ENCODE measurements at places on chromosomes 4 and X.

DNA sequence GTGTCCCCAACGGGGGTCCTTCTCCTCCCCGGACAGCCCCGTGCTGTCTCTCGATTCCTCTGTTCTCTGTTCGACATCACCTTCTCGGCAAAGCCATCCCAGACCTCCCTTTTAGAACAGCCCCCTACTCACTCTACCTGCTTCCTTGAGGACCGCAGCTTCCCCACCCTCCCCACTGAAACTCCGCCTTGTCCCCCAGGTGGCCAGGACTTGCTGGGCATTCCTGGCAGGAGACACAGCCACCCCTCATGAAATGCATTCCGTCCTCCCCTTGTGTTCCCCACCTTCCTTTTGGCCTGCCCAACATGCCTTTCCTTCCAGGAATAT lies 34.8 kb upstream of the GPR78 start:
- H3K4me3 ChIP-seq: no peak overlapping the region
- H3K27ac ChIP-seq: no peak overlapping the region
- no peak for DNase-seq
- peaks cover 37% of the 10 kb centered on the region for H3K4me1 ChIP-seq
- no peaks in the 10 kb centered on the region for H3K27me3 ChIP-seq

DNA sequence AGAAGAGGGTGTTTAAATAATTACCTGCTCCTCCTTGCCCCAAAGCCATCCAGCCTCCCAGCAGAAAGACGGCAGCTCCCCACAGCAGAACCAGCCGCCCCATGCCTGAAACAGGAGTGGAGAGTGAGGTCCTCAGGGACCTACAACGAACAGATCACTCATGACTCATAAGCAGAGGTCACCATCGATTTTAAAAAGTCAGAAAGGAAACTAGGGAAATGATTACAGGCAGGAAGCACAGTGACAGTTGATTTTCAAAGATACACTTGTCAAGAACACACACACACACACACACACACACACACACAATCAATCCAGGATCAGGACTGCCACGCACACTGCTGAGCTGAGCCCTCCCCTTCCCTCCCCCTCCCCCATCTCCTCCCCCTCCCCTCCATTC lies at the start of gene CRLF2:
CRLF2 (minus strand) TSS at position 118 of the 400 bp plus-strand sequence; CDS start at position 103, 15 bp downstream.
- no peaks in the 10 kb centered on the region for H3K36me3 ChIP-seq
- no peak within 1 kb of the TSS for H3K27ac ChIP-seq
- no peaks in the 10 kb centered on the region for H3K27me3 ChIP-seq
- no peaks in the 10 kb centered on the region for H3K4me1 ChIP-seq
- H3K4me3 ChIP-seq: no peak within 1 kb of the TSS

DNA sequence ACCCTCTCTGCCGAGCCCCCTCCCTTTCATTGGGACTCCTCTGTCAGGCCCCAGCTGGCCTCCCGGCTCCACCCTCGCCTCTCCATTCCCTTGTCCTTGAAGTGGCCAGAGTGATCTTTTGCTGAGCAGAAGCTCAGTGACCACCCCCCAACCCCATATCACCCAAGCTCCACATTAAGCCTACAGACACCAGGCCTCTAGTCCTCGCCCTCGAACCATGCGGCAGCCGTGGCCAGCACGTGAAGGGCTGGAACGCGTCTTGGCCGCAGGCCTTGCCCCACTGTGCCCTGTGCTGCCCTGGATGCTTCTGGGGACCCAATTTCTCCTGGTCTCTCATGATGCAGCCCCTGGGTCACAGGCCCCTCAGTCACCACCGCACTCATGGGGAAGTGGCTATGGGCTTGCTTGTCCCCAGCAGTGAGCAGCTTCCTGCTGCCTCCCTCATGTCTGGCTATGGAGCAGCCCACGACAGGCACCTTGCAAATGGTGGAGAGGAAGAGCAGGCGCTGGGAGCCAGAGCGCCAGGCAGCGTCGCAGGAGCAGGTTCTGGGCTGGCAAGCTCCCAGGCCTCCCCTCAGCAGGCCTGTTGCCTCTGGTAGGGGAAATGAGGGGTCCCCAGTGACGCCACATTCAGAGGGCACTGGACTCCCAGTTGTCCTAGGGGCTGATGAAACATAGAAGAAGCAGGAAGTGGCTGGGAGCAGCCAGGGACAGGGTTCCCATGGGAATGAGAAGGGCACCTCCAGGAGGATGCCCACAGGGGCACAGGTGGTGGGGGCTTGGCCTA lies 757 bp upstream of the SRPK3 start:
- no peak overlapping the region for H3K27ac ChIP-seq
- peaks cover 7% of the 10 kb centered on the region for H3K36me3 ChIP-seq
- H3K4me1 ChIP-seq: no peaks in the 10 kb centered on the region
- no peak for DNase-seq

DNA sequence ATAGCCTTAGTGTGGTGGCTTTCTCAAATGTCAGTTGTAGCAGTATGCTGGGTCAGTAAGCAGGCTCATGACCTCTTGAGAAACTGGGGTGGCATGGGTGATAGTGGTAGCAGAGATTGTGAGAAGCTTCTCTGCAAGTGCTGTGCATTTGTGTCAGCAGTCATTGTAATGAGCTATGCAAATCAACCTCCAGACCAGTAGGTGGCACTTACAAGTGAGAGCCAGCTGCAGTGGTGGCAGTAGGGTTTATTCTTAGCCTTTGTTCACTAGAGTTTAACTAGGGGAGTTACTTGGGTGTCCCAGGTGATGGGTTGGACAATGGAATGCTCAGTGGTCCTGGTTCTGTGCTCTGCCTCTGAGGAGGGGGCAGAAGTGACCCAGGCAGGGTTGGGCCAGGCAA lies 818.7 kb downstream of the PCDH7 start:
- H3K27ac ChIP-seq: no peak overlapping the region
- no peaks in the 10 kb centered on the region for H3K27me3 ChIP-seq
- no peak for DNase-seq
- no peaks in the 10 kb centered on the region for H3K36me3 ChIP-seq

- no peak for DNase-seq
- H3K36me3 ChIP-seq: no peaks in the 10 kb centered on the region
- H3K4me1 ChIP-seq: no peaks in the 10 kb centered on the region
- no peaks in the 10 kb centered on the region for H3K27me3 ChIP-seq
- H3K27ac ChIP-seq: no peak overlapping the region
Measured at GRCh38 chr4:71860643-71861042, 76.8 kb upstream of the GC start.

- no peak overlapping the region for H3K4me3 ChIP-seq
- no peak overlapping the region for H3K27ac ChIP-seq
- no peaks in the 10 kb centered on the region for H3K4me1 ChIP-seq
- DNase-seq: no peak
- H3K36me3 ChIP-seq: no peaks in the 10 kb centered on the region
Measured at GRCh38 chr4:85720735-85721134, 245.8 kb downstream of the ARHGAP24 start.

- no peak overlapping the region for H3K27ac ChIP-seq
- no peaks in the 10 kb centered on the region for H3K4me1 ChIP-seq
- no peaks in the 10 kb centered on the region for H3K27me3 ChIP-seq
- DNase-seq: no peak
- no peaks in the 10 kb centered on the region for H3K36me3 ChIP-seq
Measured at GRCh38 chr4:13928214-13928613, 300.7 kb upstream of the BOD1L1 start.

DNA sequence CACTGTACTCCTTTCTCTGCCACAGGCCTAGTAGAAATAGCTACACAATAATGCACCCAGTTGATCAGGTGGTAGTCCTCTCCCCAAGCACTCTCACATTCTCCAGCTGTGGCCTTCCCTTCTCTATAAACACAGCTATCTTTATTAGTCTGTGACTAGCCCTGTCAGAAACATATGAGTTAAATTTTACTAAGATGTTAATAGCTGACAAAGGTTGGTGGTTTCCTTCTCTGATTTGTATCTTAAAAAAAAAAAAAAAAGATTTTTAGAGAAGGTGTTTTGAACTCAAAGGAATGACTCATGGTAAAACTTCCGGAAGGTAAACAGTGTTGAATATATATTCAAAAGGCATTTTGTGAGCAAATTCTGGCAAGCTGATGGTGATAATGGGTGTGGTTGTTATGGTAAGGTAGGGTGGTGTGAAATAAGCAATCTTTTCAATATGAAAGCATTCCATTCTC lies 327.4 kb downstream of the PPP3CA start:
- H3K4me3 ChIP-seq: no peak overlapping the region
- DNase-seq: no peak
- peaks cover 5% of the 10 kb centered on the region for H3K4me1 ChIP-seq
- no peaks in the 10 kb centered on the region for H3K36me3 ChIP-seq

GRCh38 chr4:25085671-25086070 lies 54.9 kb upstream of the LGI2 start:
- no peaks in the 10 kb centered on the region for H3K27me3 ChIP-seq
- peaks cover 13% of the 10 kb centered on the region for H3K4me1 ChIP-seq
- no peak overlapping the region for H3K27ac ChIP-seq
- H3K36me3 ChIP-seq: no peaks in the 10 kb centered on the region
- DNase-seq: no peak

GRCh38 chr4:168555437-168555836 lies 58.6 kb downstream of the PALLD start:
- peaks cover 13% of the 10 kb centered on the region for H3K4me1 ChIP-seq
- H3K27ac ChIP-seq: no peak overlapping the region
- no peaks in the 10 kb centered on the region for H3K27me3 ChIP-seq
- DNase-seq: no peak

DNA sequence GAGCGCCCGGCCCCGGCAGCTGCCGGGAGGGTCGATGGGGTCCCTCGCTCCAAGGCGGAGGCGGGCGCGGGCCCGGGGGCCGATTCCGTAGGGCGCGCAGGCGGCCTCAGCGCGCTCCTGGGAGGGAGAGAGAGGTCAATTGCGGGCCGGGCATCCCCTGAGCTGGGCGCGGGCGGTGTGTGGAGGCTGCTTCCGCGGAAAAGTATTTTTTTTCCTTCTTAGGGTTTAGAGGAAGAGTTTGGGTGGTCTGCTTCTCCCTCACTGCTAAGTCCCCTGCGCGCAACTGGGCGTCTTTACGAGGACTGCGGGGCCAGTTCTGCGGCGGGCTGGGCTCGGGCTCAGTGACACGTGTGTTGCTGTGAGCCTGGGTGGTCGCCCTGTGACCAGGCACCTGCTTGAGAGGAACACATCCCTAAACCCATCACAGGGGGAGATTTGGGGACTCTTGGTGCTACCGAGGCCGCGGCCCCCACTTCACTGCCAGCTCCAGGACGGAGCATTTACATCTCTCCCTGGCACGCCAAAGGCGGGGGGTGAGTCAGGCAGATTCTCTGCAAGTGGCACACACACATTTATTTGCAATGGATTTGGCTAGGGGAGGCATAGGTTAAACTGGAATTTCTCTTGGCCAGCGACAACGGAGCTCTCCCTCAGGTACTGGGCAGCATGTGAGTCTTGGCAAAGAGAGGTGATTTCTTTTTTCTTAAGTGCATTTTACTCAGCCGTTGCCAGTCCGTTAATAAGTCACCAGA lies 151.2 kb upstream of the SLC4A4 start:
- H3K36me3 ChIP-seq: no peaks in the 10 kb centered on the region
- H3K27ac ChIP-seq: no peak overlapping the region
- DNase-seq: no peak
- H3K4me3 ChIP-seq: peak overlapping the region; percentile 89
- peaks cover 16% of the 10 kb centered on the region for H3K27me3 ChIP-seq

DNA sequence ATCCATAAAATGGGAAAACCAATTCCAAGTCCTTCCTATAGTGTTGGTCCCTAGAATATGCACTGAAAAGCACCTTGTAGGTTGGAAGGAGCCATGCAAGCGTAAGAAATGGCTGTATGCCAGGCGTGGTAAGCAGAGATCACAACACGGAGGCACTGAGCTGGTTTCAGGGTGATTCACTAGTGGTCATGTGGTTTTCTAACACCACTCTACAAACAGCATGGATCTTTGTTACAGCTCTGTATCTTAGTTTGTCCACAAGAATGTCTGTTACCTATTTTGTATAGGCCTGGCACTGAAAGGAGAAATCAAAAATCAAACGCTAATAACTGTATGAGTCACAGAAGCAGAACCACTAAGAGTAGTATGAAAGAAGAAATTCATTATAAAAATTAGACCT lies 71.9 kb downstream of the MAGEB17 start:
- no peaks in the 10 kb centered on the region for H3K27me3 ChIP-seq
- no peak overlapping the region for H3K27ac ChIP-seq
- H3K4me1 ChIP-seq: no peaks in the 10 kb centered on the region
- DNase-seq: no peak
- no peaks in the 10 kb centered on the region for H3K36me3 ChIP-seq
- H3K4me3 ChIP-seq: no peak overlapping the region

- H3K27me3 ChIP-seq: no peaks in the 10 kb centered on the region
- no peaks in the 10 kb centered on the region for H3K36me3 ChIP-seq
- no peak overlapping the region for H3K27ac ChIP-seq
Measured at GRCh38 chrX:3699821-3700381, 13.5 kb downstream of the PRKX start.

DNA sequence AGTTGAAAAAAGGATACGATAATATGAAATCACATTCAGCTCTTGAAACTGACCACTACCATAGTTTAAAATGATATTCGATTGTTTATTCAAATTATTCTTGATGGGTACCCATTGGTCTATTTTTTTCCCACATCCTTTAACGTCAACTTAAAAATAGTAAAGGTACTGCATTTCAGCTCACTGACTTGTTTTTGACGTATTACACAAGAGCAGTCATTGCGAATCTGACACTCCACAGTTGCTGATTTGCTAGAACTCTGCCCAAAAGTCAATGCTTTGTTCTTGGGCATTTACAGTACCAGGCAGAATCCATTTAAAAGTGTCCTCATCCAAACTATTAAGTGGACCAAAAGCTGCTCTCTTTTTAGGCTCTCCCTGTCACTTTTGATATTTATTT lies 1.2 kb upstream of the PDS5A start:
- no peaks in the 10 kb centered on the region for H3K27me3 ChIP-seq
- no peaks in the 10 kb centered on the region for H3K4me1 ChIP-seq
- peaks cover 7% of the 10 kb centered on the region for H3K36me3 ChIP-seq
- DNase-seq: no peak
- no peak overlapping the region for H3K4me3 ChIP-seq
- H3K27ac ChIP-seq: no peak overlapping the region

DNA sequence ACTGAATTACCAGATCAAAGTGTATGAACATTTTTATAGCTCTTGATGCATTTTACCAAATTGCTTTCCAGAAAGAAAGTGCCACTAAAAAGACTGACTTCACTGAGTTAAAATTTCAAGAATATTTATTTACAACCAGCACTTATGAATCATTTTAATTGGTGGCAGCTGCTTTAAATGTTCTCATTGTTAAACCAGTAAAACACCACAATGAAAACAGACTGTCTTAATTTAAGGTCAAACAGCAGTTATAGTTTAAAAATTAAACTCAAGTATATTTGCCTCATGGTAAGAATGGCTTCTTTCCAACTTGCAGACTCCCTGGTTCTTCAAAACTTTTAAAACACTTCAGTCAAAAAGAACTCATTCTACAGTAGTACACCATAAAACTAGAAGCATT lies 36.9 kb downstream of the AMMECR1 start:
- no peak for DNase-seq
- H3K4me3 ChIP-seq: no peak overlapping the region
- H3K27me3 ChIP-seq: no peaks in the 10 kb centered on the region

DNA sequence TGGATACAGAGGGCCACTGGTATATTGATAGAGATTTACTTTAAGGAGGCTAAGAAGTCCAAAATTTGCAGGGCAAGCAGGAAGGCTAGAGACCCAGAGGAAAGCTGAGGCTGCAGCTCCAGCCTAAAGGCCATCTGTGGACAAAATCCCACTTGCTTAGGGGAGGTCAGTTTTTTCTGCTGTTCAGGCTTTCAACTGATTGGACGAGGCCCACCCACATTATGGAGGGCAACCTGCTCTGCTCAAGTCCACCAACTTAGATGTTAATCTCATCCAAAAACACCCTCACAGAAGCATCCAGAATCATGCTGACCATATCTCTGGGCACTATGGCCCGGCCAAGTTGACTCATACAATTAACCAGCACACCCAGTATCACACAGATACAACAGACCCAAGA lies 176.3 kb downstream of the EVC2 start:
- no peaks in the 10 kb centered on the region for H3K4me1 ChIP-seq
- DNase-seq: no peak
- no peak overlapping the region for H3K27ac ChIP-seq
- no peaks in the 10 kb centered on the region for H3K36me3 ChIP-seq
- H3K27me3 ChIP-seq: no peaks in the 10 kb centered on the region
- H3K4me3 ChIP-seq: no peak overlapping the region
